ENCODE measurements at places on chromosomes 16 and 17.

DNA sequence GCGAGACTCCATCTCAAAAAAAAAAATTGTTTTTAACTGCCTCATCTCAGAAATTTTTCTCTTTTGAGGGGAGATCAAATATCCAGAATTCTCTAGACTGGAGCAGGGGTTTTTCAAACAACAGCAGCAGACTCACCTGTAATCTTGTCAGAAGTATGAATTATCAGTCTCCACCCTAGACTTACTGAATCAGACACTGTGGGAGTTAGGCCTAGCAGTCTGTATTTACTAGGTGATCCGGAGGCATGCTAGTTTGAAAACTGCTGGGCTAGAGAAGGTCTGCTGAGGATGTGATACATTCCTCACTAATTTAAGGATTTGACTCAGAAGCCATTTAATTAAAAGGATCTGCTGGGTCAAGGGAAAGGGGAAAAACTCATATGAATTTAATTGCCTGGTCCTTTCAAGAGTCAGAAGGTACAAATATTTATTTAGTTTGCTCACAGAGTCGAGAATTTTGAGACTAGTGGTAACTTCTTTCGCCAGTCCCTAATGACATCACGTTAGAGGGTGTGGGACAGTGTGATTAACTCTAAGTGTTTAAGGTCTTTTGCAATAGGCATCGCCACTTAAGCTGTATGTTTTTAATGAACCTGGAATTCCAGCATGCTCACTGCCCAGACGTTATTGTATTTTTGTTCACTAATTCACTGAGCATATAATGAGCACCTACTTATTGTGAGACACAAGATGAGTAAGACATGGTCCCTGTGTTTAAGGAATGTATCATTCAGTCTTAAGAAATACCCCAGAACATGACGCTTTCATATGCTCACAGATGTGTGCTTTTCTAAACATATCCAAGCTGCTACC, 14.2 kb downstream of the ATP6V0A1 start:
- peak; percentile 16 for DNase-seq

DNA sequence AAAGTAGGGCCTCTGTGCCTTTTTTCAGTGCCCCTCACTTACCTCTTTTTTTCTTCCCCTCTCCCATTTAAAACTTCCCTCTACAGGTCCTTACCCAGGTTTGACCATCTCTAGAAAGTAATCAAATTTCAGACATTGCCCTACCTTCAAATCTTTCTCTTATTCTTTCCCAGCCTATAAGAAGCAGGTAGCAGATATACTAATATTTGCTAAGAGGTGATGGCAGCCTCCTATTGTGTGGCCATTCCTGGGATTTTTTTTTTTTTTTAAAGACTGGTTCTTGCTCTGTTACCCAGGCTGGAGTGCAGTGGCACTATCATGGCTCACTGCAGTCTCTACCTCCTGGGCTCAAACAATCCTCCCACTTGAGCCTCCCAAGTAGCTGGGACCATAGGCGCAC, 111.1 kb upstream of the HAS3 start:
- no peak for DNase-seq

- DNase-seq = peak; percentile 46
These were observed 36.9 kb downstream of the GINS2 start for GRCh38 chr16:85651629-85652430.

DNA sequence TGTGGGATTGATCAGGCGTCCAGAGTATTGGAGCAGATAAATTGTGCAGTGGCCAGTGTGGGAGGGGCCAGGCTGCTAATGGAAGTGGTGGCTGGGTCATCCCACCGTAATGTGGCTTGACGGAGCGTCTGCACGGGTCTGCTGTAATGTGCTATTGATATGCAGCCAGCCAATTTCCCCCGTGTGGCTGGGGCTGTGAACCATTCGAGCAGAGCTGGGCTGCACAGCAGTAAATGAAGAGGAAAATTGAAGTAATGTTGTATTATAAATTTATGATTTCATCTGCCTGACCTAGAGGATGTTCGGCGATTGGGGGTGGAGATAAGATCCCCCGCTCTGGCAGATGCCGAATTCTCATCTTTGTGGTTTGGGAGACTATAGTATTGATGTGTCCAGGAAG, 121.5 kb downstream of the CCDC182 start:
- DNase-seq = no peak

DNA sequence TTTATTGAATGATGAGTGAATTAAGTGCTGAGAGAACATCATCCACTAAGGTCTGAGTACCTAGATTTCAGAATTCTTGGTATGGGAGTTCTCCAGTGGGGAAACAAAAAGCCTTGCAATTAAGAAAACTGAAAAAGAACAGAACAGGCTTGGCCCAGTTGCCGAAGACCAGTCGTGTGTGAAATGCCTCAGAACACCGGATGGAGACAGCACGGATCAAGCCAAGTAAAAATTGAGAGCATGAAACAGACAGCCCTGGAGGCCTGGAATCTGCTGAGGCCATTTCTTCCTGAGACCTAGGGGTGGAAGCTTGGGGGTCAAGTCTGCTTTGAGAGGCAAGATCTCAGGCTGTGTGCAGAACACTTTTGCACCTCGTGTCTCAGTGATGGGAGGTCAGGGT, 43.3 kb downstream of the GRIN2A start:
- no peak for DNase-seq

GRCh38 chr16:7380441-7380840, 47.8 kb downstream of the RBFOX1 start:
- no peak for DNase-seq

GRCh38 chr17:48925991-48926342, 17.8 kb downstream of the UBE2Z start:
- DNase-seq = no peak

DNA sequence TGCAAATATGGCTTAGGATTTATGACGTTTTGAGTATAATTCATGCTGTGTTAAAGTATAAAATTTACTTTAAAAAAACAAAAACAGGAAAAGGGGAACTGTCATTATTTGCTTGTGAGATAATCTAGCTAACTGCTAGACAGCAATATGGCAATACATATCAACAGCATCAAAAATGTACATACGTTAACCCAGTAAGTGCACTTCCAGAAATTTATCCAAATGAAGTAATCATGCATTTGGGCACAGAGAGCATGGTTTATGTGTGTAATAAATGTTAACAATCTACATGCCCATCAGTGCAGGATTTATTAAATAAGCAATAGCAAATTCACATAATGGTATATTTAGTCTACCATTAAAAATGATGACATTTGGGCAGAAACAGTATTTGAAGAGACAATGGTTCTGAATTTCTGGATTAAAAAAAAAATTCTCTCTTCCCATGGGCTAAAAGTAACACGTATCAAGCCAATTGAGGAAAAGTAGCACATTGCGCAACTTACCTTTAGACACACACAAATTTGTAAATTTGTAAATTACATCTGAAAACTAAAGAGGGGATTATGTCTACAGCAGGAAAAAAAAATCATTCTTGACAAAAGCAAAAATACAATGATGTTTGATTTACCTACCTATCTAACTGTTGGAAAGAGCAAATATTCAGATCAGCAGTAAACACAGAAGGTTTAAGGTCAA, 80.2 kb downstream of the CACNG1 start:
- DNase-seq = no peak

DNA sequence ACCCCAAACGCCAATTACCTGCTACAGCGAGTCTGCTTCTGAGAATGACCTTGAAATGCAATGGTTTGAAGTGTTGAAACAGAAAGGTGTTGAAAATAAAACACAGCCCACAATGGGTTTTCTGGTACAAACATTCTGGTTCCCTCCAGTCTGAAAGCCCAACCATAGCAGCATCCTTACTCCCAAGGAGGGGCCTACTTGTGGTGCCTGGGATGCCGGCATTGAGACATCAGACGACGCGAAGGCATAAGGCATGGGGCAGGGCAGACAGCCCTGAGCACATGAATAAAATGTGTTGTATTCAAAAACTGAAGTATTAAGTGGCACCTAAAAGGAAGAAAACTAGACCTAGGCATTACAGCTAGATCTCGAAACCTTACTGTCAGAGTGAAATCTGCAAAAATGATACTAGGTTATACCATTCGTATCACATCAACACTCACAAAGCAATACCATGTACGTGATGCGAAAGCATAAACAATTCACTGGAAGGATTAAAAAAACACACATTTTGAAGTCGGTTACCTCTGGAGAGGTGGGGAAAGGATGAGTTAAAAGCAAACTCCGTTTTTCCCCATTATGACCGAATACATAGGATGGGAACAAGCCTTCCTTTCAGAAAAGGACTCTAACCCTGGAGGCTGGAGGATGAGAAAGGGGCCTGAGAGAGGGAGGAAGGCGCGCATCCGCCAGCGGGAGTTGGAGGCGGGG, 702 bp downstream of the NUDT21 start:
- DNase-seq = peak; percentile 18

DNA sequence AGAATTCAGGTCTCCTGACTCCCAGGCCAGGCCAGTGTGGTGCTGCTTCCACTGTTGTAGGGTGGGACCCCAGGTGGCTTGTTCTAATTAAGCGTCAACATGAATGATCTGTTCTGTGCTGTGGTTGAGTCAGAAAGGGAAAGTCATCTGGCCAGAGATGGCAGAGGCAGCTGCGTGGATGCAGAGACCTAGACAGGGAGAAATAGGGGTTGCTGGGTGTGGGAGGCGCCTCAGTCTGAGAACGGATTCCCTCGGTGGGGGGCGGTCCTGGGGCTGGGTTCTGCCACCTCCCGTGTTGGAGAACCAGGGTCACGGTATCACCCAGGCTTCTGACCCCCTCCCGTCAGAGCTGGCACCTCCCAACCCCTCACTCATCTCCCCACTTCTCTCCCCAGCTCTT, 5.6 kb downstream of the FBRS start:
- no peak for DNase-seq

GRCh38 chr17:16418685-16419068, 3.3 kb downstream of the TRPV2 start:
- peak; percentile 6 for DNase-seq

GRCh38 chr17:54270499-54270898, 447.8 kb downstream of the KIF2B start:
- no peak for DNase-seq

DNA sequence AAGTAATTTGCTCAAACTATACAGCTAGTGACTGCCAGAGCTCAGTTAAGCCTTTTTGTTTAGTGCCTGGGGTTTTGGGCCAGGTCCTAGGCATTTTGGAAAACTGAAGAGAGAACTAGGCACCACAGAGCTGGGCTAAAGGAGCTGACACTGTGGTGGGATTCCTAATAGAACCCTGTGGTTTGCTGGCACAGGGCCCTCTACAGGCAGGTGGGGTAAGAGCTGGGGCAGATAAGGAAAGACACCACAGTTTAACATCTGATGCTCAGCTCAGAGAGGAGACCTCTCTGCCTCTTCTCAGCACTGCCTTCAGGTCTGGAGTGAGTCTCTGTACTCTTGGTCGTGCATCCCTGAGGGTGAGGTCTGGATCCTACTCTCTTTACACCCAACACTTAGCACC, 121.2 kb downstream of the SNX11 start:
- DNase-seq = no peak

DNA sequence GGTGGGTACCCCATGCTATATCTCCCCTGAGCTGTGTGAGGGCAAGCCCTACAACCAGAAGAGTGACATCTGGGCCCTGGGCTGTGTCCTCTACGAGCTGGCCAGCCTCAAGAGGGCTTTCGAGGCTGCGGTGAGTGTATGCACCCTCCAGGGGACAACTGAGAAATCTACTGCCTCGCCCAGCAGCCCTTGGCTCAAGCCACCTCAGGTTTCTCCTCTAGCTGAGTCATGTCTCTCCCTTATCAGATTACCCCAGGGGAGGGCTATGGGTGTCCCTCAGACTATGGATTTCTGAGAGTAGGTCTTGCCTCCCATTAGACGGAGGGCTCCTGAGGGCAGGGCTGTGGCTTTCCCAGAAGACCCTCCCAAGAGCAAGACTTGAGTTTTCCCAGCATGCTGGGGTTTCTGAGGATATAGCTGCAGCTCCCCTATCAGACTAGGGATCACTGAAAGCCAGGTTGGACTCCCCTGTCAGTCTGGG, 6.7 kb downstream of the NEK8 start:
- no peak for DNase-seq

DNA sequence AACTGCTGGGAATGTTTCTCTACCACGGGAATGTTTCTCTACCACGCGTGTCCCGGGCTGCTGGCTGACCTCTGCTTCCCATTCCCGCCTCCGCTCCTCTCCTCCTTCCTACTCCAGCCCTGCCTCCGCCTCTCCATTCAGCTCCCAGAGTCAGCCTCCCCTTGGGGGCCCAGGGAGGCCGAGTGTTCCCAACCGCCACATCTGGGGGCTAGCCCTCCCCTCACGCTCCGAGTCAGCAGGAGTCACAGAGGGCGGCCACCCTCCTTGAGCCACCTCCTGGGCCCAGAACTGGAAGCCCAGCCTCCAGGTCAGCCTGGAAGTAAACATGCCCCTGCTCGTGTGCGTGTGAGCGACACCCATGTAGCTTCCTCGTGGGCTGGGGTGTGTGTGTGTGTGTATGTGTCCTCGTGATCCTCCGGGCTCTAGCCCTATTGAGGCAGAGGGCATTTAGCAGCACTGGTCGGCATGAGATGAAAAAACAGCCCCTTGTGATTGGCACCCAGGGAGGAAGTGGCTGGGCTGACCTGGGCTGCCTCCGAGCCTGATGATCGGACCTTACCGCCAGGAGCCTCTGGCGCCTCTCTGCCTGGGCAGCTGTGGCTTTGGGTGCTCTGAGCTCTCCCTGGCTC, 7.3 kb downstream of the CYGB start:
- peak; percentile 59 for DNase-seq

GRCh38 chr17:4870855-4871254, 28.5 kb upstream of the C17orf107 start:
- DNase-seq = no peak

DNA sequence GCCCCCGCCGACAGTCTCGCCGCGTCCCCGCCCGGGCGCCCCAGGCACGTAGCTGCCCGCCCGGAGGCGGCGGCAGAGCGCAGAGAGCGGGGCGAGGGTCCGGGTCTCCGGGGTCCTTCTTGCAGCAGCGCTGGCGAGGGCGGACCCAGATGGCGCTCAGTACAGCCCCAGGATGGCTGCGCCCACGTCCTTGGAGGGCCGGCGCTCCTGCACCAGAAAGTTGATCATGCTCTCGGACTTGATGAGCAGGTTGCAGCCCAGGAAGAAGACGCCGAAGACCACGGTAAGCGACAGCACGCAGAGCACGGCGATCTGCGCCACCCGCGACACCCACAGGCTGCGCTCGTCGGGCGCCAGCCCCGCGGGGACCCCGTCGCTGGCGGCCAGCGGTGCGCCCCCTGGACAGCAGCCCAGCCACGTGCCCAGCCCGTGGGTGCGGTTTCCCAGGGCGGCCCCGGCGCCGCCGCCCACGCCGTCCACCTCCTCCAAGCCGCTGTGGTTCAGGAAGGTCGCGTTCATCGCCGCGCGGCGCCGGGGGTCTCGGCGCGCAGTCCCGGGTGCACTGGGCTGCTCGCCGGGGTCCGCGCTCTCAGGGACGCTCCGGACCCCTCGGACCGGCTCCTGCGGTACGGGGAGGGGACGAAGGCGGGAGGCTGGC, 435 bp downstream of the RPRML start:
- DNase-seq = no peak

- DNase-seq = no peak
These were observed 22.3 kb downstream of the RTN4RL1 start for GRCh38 chr17:2002767-2003329.

GRCh38 chr17:78344666-78345065, 15.2 kb downstream of the SOCS3 start:
- DNase-seq = no peak

GRCh38 chr16:84427553-84427952, 59.2 kb downstream of the ATP2C2 start:
- no peak for DNase-seq

GRCh38 chr16:728131-728889, 1.4 kb downstream of the HAGHL start:
- peak; percentile 85 for DNase-seq
